Stromal cell of bone marrow (primary cell): ENCODE measurements at places on chromosomes 13 and 19.

- DNase-seq = no peak
These were observed 60.4 kb downstream of the WDFY2 start for GRCh38 chr13:51644654-51645053.

DNA sequence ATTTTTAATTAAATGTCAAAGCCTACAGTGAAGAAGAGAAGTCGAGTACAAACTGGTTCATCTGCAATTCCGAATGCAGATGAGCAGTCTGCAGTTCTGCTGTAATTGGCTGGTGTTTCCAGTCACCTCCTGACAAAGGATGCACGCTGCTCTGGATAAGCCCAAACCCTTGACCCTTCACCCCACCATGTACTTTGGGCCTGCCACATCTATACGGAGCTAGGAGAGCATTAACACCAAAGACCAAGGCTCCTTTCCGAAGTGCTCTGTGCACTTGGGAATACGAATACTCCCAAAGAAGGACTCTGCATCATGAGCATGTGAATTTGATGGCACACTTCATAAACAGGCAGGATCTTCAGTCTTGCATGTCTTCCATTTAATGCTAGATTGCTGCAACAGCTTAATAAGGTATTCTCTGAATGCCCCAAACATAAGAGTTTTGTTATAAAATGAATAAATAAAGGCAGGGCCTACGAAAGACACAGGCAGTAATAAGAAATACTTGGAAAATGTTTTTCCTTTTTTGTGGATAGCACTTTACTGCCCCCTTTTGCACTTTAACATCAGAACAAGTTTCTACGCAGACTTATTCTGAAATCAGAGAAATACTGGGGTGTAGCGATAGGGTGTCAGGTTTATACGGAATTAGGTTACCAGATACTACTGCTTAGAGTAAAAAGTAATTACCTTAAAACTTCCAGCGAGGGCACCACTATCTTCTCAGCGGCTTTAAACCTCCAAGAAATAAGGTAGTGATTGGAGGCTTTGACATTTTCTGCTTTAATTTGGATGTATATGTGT lies 15.0 kb downstream of the EFNB2 start:
- DNase-seq = no peak

- peak; percentile 8 for DNase-seq
These were observed 15.9 kb downstream of the CBY2 start for GRCh38 chr13:45718063-45718462.

DNA sequence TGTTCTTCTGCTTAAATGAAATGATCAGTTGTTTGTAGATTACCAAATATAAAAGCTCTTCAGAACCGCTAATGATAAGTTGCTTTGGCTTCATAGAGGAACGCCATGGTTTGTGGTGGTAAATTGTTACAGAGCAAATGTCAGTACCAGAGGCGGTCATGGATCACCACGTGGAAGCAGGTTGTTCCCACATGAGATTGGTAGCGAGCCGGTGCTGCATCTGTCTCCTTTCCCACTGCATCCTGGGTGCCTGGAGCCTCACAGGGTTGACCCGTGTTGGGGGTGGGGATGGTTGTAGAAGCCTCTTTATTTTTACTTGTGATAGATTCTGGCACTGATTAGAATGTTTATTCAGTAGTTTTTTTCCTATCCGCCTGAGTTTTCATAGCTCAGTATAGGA lies 14.7 kb downstream of the GARRE1 start:
- no peak for DNase-seq

DNA sequence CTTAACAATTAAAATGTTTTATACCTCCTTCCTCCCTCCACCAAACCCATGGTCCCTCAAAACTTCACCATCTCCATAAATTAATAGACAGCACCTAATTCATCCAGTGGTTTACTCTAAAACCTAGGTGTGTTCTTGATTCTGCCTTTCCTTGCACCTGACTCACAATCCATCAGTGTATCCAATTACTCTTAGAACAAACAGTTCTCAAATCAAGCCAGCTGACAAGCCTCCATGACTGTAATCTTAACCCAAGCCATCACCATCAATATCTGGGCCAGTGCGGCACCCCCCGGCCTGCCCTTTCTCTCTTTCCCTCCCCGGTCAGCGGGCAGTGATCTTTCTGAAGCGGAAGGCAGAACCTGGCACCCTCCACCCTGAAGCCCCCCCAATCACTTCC lies 75.6 kb downstream of the TNFRSF19 start:
- DNase-seq = no peak

DNA sequence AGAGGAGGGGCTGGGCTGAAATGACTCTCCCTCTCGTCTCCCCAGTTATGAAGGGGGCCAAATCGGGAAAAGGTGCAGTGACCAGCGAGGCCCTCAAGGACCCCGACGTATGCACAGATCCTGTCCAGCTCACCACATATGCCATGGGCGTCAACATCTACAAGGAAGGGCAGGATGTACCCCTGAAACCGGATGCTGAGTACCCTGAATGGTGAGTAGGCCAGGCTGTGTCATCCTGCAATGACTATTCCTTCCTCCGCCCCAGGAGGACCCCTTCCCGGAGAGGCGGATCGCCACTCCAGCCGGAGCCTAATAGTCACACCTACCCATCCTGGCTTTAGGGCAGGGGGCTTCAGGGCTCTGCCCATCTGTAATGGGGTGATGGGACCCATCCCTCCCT lies 2.6 kb downstream of the MRPL54 start:
- DNase-seq = no peak

- DNase-seq = no peak
These were observed 60.1 kb downstream of the HSPH1 start for GRCh38 chr13:31101472-31102170.
